CD4-positive, alpha-beta T cell treated with Interleukin-6 at 100 ng/mL for 8 hours (primary cell): ENCODE measurements at places on chromosomes 16 and 17.

DNA sequence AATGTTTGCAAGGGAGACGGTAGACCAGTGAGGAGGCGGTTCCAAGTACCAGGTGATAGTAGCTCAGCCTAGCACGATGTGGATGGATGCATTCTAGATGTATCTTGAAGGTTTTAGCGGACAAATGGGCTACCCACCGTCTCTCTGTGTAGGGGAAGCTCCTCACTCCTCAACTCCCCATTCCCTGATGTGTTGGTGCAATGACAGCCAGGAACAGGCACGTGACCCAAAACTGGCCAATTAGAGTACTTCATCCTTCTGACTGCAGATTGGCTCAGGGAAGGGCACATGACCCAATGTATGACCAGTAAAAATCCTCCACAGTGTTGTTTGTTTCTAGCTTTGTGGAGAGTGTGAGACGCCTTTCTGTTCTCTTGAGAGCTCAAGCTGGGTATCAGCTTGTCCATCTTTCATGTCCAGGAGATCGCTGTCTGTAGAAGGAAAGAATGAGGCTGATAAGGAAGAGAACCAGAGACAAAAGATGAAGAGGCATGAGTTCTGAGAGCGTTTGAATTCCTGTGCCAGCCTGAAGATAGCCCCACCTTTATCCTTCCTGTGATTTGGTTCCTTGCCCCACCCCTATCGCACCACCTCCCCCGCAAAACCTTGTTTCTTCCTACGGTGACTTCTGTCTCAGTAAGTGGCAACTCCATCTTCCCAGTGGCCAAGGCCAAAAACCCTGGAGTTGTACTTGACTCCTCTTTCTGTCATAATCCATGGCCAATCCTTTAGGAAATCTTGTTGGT lies 2.3 kb upstream of the BORCS6 start:
- peak; percentile 73 for DNase-seq

DNA sequence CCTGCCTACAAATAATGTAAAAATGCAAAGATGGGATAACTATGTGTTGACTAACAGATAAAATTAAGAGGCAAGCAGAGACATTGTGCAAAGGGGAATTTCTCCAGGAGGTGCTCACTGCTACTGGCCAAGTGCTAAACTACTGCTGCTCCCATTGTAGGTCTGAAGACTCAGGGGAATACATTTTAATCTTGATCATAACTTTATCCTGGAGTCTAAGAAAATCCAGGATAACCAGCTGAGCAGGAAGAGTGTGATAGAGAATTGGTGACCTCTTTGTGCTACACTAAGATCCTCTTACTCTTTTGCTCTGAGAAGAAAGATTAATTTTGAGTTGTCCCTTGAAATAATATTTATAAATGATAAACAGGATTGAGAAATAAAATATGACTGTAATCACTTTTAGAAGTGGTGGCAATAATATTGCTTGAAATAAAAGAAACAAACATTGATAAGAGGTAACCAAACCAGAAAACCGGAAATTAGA lies 5.9 kb downstream of the RNF43 start:
- DNase-seq: no peak

GRCh38 chr16:81661082-81661481 lies 118.0 kb upstream of the PLCG2 start:
- no peak for DNase-seq

DNA sequence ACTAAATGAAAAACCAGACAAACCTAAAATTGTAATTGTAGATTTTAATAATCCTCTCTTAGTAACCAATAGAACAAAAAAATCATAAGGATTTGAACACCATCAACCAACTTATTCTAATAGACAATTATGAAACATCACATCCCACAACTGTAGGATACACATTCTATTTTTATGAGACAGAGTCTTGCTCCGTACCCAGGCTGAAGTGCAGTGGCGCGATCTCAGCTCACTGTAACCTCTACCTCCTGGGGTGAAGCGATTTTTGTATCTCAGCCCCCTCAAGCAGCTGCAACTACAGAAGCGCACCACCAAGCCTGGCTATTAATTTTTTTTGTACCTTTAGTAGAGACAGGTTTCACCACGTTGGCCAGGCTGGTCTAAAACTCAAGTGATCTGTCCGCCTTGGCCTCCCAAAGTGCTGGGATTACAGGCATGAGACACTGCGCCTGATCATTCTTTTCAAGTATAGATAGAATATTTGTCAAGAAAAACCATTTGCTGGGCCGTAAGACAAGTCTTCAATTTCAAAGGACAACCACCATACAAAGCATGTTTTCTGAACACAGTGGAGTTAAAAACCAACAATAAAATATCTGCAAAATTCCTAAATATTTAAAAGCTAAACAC lies 49.8 kb downstream of the CREBBP start:
- DNase-seq: no peak

DNA sequence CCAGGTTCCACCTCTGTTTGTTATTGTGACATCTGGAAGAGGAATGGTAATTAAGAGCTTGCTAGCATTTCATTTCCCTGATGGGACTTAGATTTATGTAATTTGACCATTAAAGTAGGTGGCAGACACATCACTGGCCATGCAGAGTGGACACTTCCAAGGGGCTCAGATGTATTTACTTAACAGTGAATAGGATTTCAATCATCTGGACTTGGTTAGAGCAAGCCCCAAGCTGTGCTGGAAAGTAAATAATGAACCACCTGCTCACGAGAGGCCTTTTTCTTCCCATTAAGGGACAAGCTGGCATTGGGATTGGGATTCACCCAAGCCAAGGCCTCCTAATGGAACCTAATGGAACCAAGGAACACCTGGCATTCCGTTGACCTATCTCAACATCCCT lies 395.3 kb downstream of the HS3ST4 start:
- no peak for DNase-seq

DNA sequence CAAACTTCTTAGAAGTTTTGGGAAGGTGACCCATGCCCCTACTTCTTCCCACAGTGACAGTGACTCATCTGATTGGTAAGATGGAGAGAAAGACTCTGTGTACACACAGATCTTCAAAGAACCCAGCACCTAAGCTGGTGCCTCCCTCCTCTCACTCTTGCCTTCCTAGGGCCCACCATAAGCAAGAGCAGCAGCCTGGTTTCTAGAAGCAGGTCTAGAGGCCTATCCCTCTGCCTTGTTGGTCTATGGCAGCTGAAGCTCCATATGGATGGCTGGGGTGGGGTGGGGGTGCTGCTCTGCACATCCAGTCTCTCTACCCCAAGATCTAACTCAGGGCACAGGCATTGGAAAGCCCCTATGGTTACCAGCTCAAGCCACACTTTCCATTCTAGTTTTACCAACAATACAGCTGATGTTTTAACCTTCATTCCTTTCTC lies 47.5 kb downstream of the STAT3 start:
- no peak for DNase-seq

DNA sequence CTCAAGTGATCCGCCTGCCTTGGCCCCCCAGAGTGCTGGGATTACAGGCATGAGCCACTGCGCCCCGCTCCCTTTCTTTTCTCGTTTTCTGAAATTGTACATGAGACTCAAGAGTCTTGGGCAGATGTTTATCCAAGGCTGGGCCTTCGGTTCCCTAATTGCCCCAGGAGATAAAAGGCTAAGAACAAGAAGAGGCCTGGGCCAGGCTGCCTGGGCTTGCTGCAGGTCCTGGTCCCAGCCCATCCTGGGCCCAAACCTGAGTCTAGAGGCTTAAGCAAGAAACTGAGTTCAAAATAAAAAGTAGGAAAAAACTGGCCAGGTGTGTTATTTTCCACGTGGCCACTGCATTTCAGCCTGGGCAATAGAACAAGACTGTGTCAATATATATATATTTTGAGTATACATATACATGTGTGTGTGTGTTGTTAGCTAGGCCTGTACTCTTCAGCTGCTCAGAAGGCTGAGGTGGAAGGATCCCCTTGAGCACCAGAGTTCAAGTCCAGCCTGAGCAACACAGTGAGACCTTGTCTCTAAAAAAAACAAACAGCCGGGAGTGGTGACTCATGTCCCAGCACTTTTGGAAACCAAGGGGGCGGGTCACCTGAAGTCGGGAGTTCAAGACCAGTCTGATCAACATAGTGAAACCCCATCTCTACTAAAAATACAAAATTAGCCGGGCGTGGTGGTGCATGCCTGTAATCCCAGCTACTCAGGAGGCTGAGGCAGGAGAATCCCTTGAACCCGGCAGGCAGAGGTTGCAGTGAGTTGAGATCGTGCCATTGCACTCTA lies 6.8 kb upstream of the CLUH start:
- no peak for DNase-seq

DNA sequence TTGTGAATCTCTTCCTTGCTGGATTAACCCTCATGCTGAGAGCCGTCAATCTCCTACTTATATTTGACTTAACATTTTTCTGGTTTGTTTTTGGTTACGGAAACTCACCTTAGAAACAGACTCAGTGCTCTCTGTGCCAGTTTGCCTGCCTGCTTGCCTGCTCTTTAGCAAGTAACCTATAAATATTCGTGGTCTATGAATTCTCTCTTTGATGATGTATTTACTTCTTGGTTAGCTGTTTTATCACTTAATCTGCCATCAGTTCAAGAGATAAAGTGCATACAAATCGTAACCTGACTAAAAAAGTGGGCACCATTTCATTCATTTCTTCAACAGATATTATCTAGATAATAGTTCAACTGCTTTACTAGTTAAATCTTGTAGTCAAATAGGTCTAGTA lies 26.7 kb downstream of the CYB5B start:
- no peak for DNase-seq

DNA sequence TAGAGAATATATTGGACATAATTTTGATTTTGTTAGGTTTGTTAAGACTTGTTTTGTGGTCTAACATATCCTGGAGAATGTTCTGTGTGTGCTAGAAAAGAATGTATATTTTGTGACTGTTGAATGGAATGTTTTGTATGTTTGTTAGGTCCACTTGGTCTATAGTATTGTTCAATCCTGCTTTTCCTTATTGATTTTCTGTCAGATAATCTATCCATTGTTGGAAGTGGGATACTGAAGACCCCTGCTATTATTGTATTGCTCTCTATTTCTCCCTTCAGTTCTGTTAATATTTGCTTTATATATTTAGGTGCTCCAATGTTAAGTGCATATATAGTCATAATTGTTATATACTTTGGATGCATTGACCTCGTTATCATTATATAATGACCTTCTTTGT lies 33.0 kb upstream of the NKD1 start:
- DNase-seq: no peak

GRCh38 chr17:50952013-50952412 lies 85.9 kb upstream of the TOB1 start:
- no peak for DNase-seq

DNA sequence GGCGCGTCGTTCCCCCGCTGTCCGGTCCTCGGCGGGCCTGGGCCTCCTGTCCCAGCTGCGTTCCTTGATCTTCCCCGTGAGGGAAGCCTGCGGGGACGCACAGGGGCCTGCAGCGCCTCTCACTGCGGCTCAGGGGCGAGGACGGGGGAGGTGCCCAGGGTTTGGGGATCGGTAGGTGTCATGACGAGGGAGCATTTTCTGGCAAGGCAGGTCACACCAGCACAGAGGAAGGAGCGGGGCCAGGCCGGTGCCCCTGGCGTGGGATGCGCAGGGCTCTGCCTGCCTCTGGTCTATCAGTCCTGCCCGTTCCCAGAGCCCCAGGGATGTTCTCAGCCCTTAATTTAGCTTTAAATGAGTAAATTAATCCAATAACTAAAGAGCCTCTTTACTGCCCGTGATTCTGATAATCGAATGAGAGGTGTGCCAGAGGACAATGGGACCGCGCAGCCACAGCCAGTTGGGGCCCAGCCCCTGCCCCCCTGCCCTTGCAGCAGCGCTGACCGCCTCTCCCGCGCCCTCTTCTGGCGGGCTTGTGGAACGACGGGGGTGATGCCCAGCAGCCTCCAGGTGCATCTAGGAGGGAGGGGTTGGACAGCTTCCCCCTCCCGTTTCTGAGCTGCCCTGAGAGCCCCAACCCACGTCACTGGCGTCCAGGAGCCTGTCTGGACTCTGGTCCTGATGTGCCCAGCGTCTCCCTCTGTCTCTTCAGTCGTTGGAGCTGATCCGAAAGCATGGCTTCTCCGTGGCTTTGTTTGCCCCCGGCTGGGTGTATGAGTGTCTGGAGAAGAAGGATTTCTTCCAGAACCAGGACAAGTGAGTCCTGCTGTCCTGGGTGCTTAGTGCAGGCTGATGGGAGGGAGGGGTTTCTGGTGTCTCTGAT lies 7.9 kb downstream of the ENGASE start:
- DNase-seq: peak; percentile 43

GRCh38 chr17:57963149-57963511 lies 7.9 kb upstream of the CUEDC1 start:
- no peak for DNase-seq

GRCh38 chr17:76687298-76688164 lies 23.2 kb downstream of the MXRA7 start:
- DNase-seq: no peak

DNA sequence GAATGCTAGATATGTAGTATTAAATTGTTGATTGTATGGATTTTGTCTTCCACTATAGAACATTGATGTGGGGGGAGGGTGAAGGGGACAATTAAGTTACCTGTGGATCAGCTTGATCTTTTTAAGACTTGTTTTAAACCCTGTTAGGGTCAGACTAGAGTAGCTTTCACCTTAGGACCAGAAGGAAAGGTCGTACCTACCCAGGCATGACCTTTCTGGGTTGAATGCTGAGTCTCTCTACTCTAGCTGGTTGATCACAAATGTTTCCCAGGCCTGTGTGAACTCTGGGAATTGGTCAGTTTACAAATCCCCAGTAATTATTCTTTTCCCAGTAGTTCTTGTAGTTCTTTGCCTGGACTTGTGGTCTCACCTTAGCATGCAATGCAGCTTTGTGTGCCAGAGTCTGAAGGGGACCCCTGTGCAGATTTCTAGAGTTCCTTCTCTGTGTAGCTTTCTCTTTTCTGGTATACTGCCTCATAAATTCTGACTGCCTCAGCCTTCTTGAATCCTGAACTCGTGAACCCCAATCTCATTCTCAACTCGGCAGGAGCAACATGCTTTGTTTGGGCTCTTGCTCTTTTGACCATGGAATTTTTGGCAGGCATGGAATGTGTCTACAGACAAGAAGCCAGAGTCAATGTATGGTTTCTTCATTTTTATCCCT lies 54.1 kb downstream of the VMP1 start:
- no peak for DNase-seq

DNA sequence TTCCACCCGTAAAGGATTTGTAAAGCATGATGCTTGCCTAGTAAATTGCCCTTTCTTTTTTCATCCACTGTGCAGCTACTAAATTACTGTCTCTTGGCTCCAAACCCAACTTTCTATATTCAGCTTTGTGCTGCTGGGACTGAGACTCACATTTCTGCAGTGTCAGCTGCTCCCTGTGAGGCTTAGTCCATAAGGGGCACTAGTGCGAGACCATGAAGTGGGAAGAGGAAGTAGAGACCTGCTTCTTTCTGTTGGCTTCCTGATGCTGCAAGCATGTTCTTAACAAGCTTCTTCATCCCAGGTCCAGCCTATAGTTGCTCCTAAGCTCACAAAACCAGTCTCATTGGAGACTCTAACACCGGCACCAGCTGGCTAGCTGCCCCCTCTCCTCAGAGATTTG lies 74.9 kb upstream of the HS3ST2 start:
- no peak for DNase-seq

DNA sequence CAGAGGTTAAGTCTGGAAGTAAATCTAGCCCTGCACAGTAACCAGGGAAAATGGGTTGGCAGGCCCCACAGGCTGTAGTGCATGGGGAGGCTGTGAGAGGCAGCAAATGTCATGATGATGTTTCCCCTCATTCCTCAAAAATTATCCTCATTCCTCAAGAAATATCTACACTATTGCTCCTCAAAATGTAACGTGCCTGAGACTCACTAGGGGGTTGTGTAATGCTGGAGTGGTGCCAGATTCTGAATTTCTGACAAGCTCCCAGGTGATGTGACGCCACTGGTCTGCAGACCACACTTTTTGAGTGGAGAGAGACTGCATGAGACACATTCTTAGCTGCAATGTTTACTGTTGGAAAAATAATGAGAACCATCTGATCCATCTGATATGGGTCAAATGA lies 1.2 kb upstream of the MPP3 start:
- DNase-seq: no peak

GRCh38 chr17:82160075-82160474 lies 52.6 kb downstream of the CCDC57 start:
- no peak for DNase-seq
